ENCODE measurements at places on chromosomes 3 and 15. TPM values are rescaled to one million over a fixed set of nuclear protein-coding genes. Genes with fewer than 3 reads are reported as not detected.
A peak's percentile ranks its signal among the peaks of the same experiment; 100 is the strongest.

The LRRK1 gene
- total RNA-seq: 3.0 TPM

The AMT gene
- 0.36 TPM for total RNA-seq

The WDR93 gene
- not detected for total RNA-seq

The EEFSEC gene
- 4.5 TPM for total RNA-seq

The CYP8B1 gene
- not detected for total RNA-seq

The DISP2 gene
- total RNA-seq: 0.36 TPM

GRCh38 chr15:63392361-63393009 is 10.8 kb upstream of the CA12 start:
- DNase-seq: no peak

DNA sequence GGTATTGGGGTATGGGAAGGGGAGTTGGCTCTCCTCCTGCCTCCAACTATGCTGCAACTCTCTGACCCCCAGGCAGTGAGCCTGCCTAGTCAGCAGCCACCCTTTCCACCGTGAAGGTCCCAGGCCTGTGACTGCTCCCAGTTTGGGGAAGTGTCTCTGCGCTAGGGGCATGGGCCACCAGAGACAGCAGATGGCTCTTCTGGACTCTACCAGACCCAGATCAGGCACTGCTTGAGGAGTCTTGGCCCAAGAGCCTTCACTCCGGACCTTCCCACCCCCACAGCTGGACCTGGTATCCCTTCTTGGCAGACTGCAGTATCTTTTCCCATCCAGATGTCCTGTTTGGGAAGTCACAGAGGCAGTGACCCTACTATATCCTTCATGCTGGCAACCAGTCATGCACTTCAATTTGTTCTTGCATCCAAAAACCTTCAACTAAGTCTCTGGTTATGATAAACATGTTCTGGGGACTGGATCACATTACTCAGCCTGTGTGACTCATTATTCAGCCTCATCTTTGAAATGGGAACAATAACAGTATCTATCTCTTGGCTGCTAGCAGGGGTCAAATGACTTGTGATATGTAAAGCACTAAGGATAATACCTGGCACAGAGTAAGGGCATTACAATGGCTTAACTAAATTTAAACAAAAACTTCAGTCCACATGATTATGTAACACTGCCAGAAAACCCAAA is 62.7 kb downstream of the POMGNT2 start:
- no peak for DNase-seq

GRCh38 chr15:87962428-87962827 is 294.1 kb downstream of the NTRK3 start:
- DNase-seq: no peak

DNA sequence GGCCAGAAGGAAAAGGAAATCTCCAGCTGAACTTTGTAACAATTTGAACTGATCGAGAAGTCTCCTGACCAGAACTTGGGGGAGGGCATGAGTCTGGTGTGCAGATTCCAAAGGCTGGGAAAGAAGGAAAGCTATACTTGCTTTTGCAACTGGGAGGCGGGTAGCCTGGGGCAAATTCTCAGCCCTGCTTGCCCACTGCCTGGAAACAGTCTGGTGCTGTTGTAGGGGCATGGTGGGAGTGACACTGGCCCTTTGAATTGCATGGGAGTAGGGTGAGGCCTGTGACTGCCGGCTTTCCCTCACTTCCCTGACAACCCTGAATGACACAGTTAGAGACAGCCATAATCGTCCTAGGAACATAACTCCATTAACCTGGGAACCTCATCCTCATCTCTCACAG is 114.0 kb upstream of the POU1F1 start:
- no peak for DNase-seq

- DNase-seq: peak; percentile 15
Observed at GRCh38 chr3:46209746-46210470, 1.8 kb upstream of the CCR1 start.

- no peak for DNase-seq
Observed at GRCh38 chr3:153706706-153707105, 414.5 kb upstream of the ARHGEF26 start.

DNA sequence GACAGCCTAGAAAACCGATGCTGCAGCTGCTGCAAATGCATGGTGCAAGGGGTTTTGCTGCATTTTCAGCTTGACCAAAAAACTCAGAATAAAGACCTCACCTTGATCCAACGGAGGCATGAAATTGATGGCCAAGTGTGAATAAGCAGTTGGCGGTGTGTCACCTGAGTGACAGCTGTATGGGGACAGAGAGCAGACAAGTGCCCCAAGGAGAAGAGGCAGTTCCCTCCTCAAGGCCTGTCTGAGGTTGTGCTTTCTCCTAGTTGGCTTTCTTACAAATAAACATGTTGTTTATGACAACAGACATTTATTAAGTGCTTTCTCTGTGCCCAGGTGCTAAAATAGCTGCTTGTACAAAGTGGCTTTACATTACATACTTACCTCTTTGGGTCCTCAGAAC is 10.3 kb downstream of the PGPEP1L start:
- DNase-seq: no peak

DNA sequence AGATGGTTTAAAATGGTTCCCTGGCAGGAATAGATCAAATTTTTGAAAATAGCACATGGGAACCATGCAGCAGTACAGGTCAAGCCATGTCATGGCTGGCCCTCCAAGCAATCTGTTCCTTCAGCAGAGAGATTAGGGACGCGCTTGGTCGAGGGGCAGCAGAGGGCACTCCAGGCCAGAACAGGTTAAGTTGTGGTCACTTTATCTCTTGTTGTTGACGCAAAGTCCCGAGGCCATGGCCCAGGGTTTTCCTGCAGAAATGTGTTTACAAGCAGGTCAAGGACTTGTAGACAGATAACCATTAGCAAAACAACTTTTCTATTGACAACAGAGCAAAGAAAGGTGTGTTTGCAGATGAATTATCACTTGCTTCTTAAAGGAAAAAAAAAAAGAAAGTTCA is 570.0 kb upstream of the NR2F2 start:
- DNase-seq: no peak

DNA sequence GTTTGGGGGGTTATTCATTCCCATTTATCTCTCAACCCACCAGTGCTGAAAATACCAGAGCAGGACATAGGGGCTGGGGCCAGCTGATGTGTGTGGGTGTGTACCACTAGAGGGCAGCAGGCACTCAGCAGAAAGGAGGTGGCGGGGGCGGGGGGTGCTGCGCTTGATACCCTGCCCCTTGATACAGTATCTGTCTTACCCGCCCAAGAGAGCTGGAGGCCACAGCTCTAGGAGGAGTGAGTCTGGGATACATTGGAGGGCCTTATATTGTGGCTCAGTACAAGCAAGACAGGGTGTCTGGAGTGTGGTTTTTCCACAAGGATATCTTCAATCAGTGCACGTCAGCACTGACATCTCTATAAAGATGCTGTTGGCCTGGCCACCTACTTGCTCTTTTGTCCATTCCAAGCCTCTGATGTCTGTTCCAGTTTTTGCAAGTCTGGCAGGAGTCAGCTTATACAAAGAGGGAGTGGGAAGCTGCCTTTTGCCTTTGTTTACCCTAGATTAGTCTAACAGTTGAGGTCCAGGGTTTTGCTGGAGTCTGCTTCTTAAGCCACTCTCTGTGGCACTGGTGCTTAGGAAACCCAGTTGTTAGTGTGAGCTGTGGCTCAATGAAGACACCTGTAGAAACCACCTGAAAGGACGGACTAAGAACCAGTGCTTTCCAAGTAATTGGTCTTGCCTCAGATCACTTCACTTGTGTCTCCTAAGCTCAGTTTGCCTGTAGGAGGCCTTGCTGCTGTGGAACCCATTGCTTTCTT is 1.5 kb upstream of the RBM15B start:
- peak; percentile 50 for DNase-seq

DNA sequence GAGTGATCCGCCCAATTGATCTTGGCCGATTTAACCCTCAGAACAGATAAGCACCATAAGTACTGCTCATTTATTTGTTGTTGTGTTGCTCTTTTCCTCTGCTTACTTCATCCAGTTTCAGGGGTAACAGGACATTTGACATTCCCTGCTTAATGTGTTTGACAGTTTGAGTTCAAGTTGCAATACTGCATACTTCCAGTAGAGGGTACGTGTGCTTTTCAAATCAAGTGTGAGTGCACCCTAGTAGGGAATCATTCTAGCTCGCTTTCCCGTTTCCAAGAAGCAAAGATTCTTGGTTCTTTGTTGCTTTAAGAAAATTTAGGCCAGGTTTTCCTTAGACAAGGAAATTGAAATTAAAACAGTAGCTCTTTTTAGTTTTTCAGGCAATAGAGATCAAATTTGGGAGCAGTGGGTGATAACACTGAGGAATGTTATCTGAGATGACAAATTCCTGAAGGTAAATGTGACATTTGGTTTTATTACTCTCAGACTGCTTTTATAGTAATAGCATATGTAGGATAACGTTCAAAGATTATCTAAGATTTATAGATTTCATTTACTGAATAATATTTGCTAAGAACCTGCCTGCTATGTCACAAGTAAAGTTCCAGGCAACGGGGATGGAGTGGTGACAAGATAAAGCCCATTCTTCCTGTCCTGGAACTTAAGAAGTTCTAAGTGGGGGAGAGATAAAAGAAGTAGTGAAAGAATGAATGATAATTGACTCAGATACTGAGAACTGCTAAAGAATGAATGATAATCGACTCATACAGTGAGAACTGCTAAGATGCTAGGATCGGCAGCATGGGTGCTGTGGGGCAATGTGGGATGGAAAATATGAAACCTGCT is 73.3 kb downstream of the SYNPR start:
- peak; percentile 64 for DNase-seq

DNA sequence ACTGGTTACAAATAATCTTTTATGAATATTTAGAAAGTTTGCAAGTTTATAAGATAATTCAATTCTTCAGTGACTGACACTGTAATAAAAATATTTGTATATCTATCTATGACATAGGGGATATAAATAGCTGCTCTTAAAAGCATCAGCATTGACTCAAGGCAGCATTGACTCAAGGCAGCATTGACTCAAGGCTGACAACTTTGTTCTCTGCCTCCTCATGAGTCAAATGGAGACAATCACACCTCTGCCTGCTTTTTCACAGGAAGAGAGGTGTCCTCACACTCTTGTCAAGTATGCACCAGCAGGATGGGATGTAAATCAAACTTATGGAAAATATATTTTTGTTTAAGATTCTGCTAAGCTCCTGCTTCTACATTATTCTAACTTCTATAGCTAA is 1173.1 kb downstream of the NSUN3 start:
- DNase-seq: no peak

- DNase-seq: no peak
Observed at GRCh38 chr3:99458013-99458412, 180.4 kb upstream of the COL8A1 start.

GRCh38 chr3:156050918-156051317 is 69.5 kb upstream of the KCNAB1 start:
- DNase-seq: peak; percentile 4

- no peak for DNase-seq
Observed at GRCh38 chr15:67033571-67034044, 31.8 kb upstream of the SMAD3 start.

GRCh38 chr3:133276594-133276993 is 123.3 kb upstream of the BFSP2 start:
- no peak for DNase-seq

GRCh38 chr15:100972975-100973350 is 53.8 kb downstream of the LRRK1 start:
- DNase-seq: no peak

GRCh38 chr3:37210230-37210629 is 35.8 kb upstream of the LRRFIP2 start:
- no peak for DNase-seq

DNA sequence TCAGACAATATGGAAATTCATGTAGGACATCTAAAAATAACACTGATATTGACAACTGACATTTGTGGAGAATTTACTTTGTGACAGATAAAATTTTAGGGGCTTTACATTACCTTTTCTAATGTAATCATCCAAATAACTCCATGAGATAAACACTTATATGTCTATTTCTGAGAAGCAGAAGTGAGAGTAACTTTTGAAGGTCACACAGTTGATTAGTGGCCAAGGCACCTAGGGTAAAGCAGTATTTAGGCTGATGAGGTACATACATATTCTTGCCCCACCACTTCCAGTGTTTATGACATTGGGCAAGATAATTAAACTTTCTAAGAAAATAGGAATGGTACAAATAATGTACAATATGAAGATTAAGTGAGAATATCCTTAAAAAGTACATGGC is 248.4 kb downstream of the CPNE4 start:
- DNase-seq: no peak

GRCh38 chr15:28912422-28912821 is 26.6 kb downstream of the APBA2 start:
- DNase-seq: peak; percentile 7

DNA sequence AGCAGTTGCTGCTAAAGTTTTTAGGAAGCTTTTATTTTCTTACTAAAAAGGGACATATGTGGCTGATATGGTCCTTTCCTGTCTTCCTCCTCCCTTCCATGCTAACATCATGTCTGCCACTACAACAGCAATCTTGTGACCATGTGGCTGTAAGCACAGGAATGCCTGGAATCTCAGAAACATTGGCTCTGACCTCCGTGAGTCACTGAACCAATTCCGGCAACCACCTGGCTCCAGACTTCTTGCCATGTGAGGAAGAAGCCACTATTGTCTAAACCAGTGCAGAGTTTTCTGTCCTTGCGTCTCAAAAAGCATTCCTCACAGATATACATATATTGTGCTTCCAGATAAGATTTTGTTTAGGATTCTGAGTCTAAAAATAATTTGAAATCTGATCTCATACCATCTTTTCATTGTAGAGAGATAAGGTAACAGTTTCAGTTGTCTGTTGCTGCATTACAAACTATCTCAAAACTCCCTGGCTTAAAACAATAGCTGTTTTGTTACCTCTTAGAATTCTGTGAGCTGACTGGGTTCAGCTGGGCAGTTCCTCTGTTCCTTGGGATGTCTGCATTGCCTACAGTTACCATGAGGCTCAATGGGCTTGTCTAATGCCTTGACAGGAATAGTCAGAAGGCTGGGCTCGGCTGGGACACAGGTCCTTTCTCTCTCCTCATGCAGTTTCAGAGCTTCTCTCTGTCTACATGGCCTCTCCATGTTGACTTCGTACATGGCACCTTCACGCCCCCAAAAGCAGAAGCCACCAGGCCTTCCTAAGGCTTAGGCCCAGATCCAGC is 77.3 kb upstream of the MAGI1 start:
- peak; percentile 98 for DNase-seq

DNA sequence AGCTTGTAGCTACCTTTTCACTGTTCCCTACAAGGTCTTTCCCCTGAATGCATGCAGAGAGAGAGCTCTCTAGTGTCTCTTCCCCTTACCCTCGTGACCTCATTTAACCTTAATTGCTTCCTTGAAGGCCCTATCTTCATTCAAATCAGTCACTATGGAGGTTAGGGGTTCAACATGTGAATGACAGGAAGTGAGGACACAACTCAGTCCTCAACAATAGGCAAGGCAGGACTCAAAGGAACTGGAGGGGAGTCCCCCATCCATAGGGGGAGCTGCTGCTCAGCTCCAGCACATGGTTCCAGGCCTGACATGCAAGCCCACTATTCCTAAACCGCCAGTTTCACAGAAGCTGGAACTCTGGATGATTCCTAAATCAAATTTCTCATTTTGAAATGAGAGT is 33.8 kb upstream of the GYG1 start:
- no peak for DNase-seq

- DNase-seq: peak; percentile 15
Observed at GRCh38 chr3:126394179-126394976, at the start of gene CFAP100. CFAP100 (plus strand) TSS chr3:126394909; CDS start chr3:126396001, 1,092 bp downstream.

DNA sequence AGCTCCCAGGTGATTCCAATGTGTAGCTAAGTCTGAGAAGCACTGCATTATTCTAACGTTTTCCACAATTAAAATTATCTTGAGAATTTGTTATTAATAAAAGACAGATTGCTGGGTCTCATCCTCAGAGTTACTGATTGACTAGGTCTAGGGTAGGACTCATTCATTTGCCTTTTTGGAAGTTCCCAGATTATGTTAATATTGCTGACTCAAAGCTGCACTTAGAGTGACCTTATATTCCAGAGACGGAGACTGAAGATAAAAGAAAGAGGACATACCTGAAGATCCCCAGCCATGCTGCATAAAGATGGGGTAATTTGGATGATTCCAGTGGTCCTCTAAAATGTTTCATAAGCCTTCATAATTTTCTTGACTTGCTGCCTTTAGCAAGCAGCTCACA is 81.8 kb downstream of the PLSCR2 start:
- DNase-seq: no peak
